ENCODE measurements at places on chromosomes 2 and 18.
A peak's percentile ranks its signal among the peaks of the same experiment; 100 is the strongest.

GRCh38 chr2:232361646-232362045, 16.9 kb upstream of the ALPP start:
- DNase-seq = no peak

DNA sequence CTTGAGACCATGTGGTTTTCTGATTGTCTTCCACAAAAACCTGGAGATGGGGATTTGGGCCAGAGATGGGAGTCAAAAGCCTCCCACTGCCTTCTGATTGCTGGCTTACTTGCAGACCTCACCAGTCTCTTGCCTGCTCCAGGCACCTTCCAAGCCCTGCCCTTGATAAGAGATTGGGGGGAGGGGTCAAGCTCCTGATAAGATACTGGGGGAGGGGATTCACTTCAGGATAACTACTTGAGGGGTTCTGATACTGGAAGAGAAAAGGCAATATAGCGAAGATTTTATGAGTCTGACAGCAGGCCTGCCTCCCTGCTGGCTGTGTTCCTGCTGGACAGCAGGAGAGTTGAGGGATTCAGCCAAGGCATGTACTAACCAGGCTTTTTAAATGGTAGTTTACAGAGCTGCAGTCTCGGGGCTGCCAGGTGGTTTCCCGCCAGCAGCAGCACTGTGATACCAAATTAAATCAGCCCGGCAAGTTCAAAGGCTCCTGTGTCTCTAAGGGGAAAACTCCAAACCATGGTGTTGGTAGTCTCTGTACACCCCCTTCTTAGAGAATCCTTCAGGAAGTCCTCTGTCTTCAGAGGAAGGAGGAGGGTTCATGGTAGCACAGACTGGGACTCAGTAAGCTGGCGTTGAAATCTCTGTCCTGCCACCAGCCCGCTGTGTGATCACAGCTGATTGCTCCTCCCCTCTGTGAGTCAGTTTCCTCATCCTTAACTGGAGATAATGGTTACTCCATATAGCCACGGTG, 58.3 kb downstream of the FBXO36 start:
- DNase-seq = no peak

GRCh38 chr2:34738691-34739090, 1139.6 kb upstream of the FAM98A start:
- no peak for DNase-seq

- peak; percentile 64 for DNase-seq
Observed at GRCh38 chr18:58097121-58097906, 53.3 kb downstream of the NEDD4L start.

DNA sequence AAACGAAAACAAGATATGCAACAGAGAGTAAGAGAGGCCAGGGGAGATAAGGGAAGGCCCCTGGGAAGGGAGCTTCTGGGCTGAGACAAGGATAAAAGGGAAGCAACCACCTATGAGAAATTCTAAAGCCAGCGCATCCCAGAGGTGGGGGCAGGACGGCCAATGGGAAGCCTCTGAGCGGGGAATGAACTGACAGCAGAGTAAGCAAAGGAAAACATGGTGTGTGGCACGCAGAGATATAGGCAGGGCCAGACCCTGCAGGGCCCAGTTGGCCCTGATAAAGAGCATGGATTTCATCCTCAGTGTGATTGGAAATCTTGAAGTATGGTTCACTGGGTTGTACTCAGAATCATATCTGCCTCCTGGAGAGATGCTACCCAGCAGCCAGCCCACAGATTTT, 78.7 kb downstream of the IRS1 start:
- DNase-seq = peak; percentile 30

All from Right ventricle myocardium inferior (tissue), 1 donor.